ENCODE measurements at places on chromosomes 2 and 18.
A peak's percentile ranks its signal among the peaks of the same experiment; 100 is the strongest.

- DNase-seq, result no peak
Measured at GRCh38 chr18:46423226-46423805, 233.7 kb downstream of the LOXHD1 start.

- no peak for DNase-seq
Measured at GRCh38 chr2:176167398-176167797, 10.3 kb downstream of the HOXD3 start.

GRCh38 chr2:178917555-178917954 is 110.3 kb upstream of the TTN start:
- no peak for DNase-seq

- no peak for DNase-seq
Measured at GRCh38 chr2:9251154-9252001, 44.8 kb downstream of the ASAP2 start.

DNA sequence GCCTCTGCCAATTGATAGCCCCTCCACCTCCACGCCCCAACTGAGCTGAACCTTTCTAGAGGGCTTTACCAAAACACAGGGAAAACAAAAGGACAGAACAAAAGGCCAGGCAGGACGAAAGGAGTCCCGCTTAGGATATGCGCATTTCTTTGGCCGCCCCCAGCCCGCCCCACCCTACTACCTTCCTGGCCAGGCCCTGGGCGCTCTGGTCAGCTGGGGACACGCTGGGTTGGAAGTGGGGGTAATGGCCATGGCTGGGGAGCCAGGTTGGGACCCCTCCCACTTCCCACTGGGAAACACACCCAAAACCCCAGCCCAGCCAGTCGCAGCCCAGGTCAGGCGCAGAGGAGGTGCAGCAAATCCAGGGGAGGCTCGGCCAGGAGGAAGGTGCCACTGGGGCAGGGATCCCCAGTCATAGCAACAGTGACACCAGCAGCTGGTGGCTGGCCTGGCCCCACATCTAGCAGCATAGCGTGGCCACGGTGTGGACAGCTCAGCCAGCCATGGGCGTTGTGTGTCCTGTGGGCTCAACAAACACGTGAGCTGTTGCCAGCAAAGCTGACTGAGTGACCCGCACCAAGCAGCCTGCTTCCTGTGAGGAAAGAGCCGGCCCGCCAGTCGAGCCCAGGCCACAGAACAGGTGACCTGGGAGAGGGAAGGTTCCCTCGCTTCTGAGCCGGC is 24.6 kb upstream of the B3GNT7 start:
- DNase-seq, result no peak

DNA sequence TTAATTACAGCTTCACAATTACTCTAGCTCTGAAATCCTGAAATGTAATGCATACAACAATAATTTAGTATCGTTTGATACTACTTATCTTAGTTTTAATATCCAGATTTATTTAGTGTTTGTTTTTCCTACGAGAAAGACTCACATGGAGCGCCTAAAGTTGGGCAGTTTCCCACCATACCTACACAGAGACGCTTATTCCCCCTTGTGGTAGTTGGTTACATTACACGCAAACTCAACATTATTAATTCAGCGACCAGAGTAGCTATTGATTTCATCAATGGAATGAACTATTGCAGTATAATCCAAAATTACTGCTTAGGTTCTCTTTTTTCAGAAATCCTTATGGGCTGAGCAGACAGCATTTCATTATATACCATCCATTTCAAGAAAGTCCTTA is 164.0 kb upstream of the REG3G start:
- no peak for DNase-seq

DNA sequence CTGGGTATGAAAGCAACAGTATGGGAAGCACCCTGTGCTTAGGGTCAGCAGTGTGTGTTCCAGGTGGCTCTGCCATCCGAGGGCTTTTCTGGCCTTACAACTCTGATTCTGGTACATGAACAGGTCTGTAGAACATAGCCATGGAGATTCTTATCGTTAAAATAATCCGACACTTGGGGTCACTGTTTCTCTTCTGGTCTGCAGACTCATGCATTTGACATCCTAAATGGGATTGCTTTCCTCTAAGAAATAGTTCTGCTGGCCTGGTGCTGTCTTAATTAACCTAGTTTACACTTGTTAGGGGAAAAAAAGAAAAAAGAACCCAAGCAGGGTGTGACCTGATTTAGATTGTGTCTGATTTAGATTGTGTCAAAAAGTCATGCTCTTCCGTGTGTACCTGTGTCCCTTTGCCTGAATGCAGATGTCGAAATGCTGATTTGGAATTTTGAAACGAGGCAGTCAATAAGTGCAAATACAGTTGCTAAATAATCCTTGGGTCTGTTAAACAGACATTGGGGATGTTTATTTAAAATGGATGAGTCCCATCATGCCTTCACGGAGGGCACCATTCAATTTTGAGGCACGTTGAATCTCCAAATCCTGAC is 59.6 kb downstream of the TRPM8 start:
- peak; percentile 31 for DNase-seq

GRCh38 chr18:50401295-50401694 is 26.4 kb downstream of the SKA1 start:
- DNase-seq, result no peak

GRCh38 chr18:28757466-28758008 is 580.6 kb upstream of the CDH2 start:
- DNase-seq, result no peak

DNA sequence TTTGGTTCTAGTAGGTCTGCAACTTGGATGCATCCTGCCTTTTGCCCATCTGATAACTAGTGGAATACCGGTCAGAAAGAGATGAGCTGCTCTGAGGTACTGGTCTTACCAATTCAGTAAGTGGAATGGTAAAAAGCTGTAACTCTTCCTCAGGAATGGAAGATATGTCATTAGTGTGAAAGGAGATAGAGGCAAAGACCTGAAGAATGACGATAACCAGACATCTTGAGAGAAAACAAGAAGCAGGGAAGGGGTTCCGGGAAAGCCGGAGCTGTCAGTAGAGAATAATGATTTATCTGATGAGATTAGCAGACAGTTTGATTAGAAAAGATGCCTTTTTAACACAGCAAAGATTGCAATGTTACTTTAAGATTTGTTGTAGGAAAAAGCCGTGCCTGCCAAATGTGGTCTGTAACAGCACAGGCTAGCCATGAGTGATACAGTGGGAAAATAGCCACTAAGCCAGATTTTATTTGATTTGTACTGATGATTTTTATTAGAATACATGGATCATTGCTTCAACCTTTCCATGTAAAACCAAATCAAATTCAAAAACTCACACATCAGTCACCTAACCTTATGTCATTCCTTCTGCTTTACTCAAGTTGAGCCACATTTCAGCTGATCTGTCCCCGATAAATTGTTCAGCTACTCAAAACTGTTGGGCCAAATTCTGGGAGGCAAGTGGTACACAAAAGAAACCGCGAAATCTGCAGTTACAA is 110.0 kb downstream of the TCF4 start:
- DNase-seq, result no peak

- peak; percentile 77 for DNase-seq
Measured at GRCh38 chr18:51030537-51031258, 685 bp downstream of the SMAD4 start.

DNA sequence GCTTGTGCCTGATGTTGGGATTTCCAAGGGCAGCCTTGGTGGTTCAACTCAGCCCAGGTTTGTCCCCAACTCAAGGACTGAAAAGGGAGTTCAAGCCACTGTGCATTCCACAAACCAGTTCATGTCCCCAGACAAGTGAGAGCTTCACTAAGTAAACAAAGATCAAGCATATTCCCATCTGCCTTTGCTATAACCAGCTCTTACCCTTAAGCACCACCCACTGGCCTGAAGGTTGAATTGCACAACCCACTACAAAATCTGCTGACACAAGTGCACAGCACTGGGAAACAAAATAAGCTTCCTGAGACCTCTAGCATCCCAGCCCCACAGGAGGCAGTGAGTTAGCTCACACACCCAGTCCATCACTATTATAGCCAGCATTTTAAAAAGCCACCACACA is 516.7 kb downstream of the NR4A2 start:
- no peak for DNase-seq

GRCh38 chr18:76130845-76131244 is 364.2 kb downstream of the ZNF516 start:
- DNase-seq, result no peak

DNA sequence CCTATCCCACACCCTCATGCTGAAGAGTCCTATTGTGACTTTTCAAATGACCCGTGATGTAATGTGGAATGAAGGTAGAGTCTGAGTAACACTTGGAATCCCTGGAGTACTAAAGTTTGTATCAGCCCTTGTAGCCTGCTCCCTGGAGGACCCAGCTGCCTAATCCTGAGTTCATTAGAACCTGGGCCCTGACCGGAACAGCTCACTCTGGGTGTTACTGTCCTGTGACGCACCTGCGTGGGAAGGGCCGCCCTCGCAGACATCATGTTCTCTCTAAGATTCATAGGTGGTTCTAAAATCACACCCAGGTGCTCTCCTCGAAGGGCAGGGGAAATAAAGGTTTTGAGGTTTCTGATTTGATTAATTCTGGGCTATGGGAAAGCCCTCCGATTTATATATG is 62.3 kb downstream of the NCK2 start:
- peak; percentile 43 for DNase-seq

DNA sequence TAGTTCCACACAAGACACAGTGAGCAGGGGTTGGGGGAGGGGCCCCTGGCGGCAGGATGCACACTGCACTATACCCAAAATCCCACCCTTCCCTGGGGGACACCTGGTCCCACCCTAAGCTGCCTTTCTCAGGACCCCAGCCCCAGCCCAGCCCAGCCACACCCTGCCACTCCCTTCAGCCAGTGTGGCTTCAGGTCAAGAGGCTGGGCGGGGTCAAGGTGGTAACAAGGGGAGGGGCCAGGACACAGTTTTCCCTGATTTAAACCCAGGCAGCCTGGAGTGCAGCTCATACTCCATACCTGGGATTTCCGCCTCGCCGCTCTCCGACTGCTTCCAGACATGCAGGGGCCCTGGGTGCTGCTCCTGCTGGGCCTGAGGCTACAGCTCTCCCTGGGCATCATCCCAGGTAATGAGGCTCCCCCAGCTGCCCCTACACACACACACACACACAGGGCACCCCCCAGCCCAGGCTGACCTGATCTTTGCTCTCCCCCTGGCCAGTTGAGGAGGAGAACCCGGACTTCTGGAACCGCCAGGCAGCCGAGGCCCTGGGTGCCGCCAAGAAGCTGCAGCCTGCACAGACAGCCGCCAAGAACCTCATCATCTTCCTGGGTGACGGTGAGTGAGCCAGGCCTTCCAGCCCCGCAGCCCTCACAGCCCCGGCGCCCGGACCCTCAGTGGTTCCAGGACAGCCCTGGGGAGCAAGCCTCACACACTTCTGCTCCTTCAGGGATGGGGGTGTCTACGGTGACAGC is at the start of gene ALPG:
Gene ALPG, plus strand, starts transcription at position 289 of the 755 bp plus-strand sequence. Its CDS starts 51 bp downstream, at position 340.
- DNase-seq, result no peak

- DNase-seq, result no peak
Measured at GRCh38 chr18:75208836-75209128, 157 bp downstream of the PTGR3 start.

DNA sequence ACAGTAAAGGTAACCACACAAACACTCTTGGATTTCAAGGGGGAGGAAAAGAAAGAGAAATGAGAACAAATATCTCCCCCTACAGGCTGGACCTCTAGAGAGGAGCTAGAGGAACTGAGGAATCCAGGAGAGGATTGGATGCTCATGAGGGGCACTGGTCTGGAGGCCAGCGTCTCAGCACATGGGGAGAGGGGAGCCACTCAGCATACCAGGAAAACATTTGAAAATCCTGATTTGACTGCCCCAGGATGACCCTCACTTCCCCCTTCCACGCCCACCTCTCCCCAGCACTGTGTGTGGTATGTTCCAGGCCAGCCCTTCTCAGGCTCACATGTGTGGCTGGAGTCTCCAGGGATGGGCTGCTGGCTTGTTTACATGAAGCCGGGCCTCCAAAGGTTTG is 396.8 kb upstream of the ID2 start:
- no peak for DNase-seq

- DNase-seq, result no peak
Measured at GRCh38 chr2:214088536-214088935, 322.3 kb upstream of the VWC2L start.

DNA sequence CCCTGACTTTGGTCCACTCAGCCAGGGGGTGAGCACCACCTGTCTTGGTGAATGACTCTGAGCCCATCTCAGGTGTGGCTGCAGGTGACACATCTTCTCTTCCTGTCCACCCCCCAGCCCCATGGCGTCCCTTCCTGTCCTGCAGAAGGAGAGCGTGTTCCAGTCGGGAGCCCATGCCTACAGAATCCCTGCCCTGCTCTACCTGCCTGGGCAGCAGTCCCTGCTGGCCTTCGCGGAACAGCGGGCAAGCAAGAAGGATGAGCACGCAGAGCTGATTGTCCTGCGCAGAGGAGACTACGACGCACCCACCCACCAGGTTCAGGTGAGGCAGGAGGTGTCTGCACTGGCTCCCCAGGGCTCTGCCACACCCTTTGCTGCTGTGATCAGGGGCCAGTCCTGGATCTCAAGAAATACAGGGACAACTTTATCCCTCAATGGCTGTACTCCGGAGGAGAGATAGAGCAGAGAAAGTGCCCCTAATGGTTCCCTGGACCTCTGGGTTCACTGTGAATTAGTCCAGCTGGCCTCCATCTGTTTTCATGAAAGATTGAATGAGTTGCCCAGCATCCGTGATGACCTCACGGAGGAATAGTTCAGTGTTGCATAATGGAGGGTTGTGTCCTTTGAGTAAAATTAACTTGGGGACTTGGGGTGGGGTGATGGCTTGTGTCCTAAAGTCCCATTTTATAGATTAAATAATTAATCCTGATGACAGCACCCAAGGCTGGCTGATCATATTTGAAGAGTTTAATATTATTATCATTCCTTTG is at the start of gene NEU2:
Gene NEU2, plus strand, starts transcription at position 122 of the 770 bp plus-strand sequence. Its CDS starts 0 bp downstream, at position 122.
- no peak for DNase-seq

- no peak for DNase-seq
Measured at GRCh38 chr2:112679484-112679883, 33.7 kb downstream of the SLC20A1 start.

DNA sequence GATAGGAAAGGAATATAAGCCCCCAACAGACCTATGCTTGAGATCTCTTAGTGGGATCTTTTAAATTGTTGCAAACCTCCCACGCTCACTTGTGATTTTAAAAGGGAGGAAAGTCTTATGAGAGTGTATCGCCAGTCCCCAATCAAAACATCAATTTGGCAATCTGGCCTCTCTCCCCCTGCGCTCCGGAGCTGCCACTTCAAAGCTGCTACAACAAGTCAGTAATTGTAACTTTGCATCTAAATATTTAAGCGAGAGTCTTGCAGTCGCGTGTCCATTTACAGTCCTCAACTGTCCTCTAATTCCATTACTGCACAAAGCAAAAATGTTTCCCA is 8.4 kb downstream of the PAX3 start:
- no peak for DNase-seq

DNA sequence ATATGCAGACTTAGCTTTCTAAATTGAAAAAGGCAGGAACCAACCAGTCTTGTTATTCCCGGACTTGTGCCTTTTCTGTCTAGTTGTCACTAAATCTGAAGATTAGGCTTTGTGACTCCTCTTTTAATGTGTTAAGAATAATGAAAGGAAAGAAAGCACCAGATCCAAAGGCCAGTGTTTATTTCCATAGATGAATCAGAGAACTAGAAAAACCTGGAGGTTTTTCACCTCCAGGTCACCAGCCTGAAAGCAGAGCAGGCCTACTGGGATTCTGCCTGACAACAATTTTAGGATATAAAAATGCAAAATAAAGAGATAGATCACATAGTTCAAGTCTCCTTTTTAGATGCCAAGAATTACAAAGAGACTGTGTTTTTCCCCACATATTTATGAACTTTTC is 160.4 kb downstream of the GULP1 start:
- no peak for DNase-seq
